Stimulated activated CD4-positive, alpha-beta T cell treated with anti-CD3 and anti-CD28 coated beads, Interleukin-2, amount 100 ng/mL, for 24 hours (primary cell): ENCODE measurements at places on chromosomes 3 and 15.
A peak's percentile ranks its signal among the peaks of the same experiment; 100 is the strongest.

DNA sequence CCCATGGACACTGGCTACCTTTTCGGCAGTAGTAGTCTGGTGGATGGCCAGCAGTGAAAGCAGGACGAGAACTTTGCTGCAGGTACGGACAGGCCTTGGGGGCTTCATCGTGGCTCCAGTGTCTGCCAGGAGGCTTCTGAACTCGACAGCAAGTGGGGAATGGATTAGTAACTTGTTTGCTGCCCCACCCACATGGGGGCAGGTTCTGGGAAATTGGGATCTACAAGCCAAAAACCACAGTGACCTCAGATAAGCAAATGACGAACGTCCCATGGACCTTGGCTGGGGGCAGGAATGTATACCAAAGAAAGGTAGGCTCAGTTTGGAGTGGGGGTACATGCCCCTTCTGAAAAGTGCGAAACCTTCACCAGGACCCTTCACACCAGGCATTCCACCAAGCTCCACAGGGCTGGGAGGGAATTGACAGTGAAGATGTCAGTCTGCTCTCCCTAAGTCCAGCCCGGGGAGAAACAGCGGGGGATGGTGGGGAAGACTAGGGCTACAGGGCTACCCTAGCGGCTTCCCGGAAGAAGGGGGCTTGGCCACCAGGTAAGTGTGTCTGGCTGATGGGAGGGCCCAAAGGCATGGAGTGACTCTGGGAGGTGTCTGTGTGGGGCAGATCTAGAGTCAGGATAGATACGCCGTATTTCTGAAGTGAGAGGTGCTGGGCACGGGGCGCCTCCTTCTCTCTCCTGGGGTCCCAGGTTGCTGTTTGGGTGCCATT, at the start of gene ITIH4:
TSS of gene ITIH4 (minus strand) at position 138 of the 724 bp plus-strand sequence. CDS start at position 108, 30 bp downstream.
- DNase-seq: no peak

- DNase-seq: no peak
These were observed 26.9 kb upstream of the ZNF280D start for GRCh38 chr15:56760186-56760585.

DNA sequence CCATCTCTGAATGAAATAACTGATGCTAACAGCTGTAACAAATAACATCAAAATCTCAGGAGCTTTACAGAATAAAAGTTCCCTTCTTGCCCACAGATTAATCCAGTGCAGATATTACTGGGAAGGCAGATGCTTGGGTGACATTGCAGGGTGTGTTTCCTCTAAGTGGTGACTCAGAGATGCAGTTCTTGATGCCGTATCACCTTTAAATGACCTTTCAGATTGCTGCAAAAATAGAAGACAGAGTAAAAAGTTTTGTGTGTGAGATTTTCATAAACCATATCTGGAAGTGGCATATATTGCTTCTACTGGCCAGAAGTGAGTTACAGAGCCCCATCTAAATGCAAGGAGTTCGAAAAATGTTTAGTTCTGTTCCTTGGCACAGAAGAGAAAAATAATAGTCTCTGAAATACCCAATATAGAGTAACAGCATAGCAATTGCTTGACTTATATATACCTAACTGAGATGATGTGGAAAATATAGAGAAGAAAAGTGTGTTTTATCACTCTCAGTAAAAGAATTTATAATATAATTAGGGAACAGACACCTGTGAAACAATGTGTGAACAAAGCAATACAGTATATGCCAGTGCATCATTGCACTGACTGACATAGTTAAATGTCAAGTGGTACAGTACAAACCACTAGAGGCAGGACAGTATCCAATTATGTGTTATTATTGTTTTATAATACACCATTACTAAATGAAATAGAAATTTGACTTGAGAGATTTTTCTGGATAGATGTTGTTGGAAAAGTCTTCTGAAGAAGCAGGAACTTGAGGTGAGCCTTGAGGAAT, 430.7 kb upstream of the CBLB start:
- DNase-seq: no peak

DNA sequence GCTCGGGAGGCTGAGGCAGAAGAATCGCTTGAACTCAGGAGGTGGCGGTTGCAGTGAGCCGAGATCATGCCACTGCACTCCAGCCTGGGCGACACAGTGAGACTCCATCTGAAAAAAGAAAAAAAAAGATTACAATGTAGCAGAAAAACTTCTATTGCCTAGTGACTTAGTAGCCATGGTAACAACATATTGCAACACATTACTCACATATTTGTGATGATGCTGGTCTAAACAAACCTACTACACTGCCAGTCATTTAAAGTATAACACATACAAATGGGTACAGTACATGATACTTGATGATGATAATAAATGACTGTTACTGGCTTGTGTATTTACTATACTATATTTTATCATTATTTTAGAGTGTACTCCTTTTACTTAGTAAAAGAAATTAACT, 125.6 kb downstream of the PLOD2 start:
- DNase-seq: no peak

DNA sequence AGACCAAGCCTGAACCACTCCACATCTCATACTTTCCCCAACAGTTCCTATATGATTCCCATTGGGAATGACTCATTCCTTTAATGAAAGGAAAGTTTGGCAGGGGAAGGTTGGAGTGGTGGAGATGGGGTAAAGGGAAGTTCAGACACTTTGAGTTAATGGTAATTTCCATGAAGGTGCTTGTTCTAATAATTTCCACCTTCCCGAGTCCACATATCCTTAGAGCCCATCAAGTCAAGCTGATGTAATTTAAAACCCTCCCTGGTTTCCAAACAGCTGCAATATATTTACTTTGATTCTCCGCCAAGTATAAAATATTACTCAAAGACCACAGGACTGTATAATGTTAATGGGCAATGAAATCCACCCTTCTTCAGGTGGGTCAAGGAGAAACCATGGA, 95.0 kb upstream of the GALNT15 start:
- DNase-seq: no peak

DNA sequence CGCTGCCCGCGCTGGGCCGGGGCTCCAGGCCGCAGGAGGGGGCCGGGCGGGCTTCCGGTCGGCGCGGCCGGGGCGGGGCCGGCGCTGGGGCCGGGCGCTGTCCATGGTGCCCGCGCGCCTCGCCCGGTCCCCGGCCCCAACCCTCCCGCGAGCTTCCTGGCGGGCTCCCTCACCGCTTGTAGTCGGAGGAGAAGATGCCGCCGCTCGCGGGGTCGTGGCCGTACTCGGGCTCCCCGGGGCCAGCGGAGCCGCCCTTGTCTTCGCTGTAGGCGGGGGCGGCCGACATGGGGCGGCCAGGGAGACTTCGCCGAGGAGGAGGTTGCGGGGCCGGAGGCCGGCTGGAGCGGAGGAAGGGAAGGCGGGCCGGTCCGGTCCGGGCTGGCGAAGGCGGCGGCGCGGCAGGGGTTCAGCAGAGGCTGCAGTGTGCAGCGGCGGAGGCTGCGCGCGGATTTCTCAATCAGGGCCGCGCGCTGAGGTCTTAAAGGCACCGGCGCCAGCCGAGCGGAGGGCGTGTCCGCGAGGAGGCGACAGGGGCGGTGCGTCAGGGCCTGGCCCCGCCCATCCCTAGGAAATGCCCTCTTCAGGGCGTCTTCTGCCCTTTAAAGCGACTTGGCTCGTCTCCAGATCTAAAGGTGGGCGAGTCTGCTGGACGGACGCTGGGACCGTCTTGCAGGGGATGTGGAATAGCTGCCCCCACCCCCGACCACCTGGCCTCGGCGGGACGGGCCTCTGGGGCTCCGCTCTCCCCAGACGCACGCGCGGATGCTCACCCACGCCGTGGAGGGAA, at the start of gene AP3B2:
TSS of gene AP3B2 (minus strand) at position 455 of the 787 bp plus-strand sequence. CDS start at position 286, 169 bp downstream.
- peak; percentile 80 for DNase-seq

DNA sequence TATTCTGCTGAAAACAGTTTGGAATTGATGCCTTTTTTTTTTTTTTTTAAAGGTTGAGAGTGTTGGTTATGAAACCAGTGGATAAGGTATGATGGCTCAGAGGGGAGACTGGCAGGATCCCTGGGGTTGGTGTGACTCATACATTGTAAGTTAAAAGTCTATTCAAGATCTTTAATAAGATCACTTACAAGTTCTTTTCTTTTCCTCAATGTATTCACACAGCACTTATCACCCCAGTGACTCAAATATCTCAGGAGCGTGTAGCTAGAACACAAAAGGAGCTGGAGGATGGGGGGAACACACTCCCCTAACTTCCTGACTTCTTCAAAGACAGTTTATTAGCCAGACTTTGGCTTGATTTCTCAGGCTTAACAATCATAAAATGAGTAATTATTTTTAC, 285.3 kb downstream of the SV2B start:
- no peak for DNase-seq

- no peak for DNase-seq
These were observed 74.2 kb downstream of the EPHB1 start for GRCh38 chr3:134869153-134869726.

DNA sequence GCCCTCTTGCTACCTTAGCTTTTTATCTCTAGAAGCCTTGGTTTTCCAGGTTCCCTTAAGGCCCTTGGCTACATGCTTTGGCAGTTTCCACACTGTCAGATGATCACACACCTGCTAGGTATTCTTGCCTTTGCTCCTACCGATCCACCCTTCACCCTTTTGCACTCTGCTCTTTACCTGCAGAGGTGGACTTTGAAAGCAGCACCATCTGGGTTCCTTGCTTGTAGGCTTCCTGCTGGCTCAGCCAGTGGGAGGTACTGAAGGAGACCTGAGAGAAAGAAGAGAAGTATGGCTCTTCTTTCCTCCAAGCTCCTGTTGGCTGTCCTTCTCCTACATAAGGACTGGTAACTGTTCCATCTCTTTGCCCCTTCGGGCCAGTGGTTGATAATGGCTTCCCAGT, 7.3 kb upstream of the ZNF592 start:
- DNase-seq: no peak

DNA sequence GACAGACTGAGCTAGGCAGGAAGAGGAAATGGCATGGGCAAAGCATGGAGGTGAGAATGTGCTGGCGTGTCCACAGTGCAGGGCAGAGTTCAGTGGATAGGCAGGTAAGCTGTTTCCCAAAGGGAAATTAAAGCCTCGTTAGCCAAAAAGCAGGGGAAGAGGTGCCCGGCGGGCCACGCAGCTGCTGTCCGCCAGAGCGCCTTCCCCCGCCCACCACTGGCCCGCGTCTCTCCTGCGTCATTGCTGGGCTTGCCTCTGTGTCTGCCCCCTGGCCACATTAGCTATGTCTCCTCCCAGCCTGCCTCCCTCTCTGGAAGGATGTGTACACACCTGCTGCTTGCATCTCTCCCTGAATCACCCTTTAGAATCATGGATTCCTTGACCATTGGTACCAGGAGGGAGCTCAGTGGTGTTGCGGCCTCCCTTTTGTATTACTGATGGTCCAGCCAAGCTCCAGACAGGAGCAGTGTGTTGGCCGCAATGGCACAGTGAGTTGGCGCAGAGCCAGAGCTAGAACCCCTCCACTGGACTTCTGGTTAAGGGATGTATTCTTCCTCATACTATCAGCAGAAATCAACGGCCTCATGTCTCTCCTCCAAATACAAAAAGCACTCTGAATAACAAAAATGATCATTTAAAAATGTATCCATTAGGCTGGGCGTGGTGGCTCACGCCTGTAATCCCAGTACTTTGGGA, 26.6 kb downstream of the SLC28A1 start:
- DNase-seq: no peak

DNA sequence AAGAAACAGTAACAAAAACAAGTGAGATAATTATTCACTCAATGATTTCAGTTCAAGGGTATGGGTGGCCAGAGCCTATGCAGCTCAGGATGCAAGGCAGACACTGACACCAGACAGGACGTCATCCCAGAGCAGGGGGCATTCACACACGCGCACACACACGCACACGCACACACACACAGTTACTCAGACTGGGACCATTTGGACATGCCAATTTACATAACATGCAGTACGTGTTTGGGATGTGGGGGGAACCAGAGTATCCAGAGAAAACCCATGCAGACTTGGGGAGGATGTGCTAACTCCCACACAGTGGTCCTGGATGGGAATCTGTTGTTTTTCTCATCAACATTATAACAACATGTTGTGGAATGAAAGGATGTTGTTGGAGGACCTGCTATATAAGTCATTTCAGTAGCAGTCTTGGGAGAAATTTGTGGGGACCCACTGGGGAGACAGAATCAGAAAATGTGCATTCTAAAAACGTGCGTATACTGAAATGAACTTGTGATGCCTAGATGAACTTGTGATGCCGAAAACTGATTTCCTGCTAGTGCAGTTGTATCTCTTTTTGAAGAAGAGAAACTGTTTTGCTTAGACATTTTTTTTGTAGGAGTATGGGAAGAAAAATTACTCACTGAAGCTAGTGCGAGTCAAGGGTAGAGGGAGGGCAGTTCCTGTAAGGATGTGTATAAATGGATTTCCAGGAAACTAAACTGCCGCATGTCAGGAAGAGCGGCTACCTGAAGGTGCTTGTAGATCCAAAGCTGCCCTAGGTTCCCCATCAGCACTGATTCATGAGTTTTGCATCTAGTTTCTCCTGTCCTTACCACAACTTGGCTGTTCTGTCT, 25.2 kb downstream of the CD200 start:
- DNase-seq: peak; percentile 29
